Dorsolateral prefrontal cortex (tissue), 122 donors: ENCODE measurements at places on chromosomes 2 and 18. TPM values are rescaled to one million over a fixed set of nuclear protein-coding genes. Genes with fewer than 3 reads are reported as not detected.

Gene CAVIN2
- total RNA-seq = 12.3 TPM

- no peak for DNase-seq
Observed at GRCh38 chr2:1673160-1673944, 71.0 kb downstream of the PXDN start.

Gene PLGLB1
- 17.7 TPM for total RNA-seq

DNA sequence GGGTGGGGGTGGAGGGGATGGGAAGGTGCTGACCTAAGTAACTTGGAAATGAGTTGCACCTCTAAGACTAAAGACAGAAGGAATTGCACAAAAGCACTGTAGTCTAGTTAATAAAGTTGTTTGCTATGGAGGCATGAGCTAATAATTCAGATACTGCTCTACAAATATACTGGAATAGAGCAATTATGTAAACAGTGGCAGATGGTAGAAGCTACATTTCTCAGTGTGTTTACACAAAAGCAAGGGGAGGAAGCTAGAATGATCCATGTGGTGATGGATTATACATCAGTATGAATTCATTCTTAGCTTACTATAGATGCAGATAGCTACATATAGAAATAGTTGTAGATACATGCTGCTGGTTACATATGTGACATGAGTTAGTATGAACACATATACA is 27.6 kb upstream of the UBE2F start:
- no peak for DNase-seq

Gene MORN2
- total RNA-seq = 28.1 TPM
